ENCODE measurements at places on chromosomes 1 and 21.

DNA sequence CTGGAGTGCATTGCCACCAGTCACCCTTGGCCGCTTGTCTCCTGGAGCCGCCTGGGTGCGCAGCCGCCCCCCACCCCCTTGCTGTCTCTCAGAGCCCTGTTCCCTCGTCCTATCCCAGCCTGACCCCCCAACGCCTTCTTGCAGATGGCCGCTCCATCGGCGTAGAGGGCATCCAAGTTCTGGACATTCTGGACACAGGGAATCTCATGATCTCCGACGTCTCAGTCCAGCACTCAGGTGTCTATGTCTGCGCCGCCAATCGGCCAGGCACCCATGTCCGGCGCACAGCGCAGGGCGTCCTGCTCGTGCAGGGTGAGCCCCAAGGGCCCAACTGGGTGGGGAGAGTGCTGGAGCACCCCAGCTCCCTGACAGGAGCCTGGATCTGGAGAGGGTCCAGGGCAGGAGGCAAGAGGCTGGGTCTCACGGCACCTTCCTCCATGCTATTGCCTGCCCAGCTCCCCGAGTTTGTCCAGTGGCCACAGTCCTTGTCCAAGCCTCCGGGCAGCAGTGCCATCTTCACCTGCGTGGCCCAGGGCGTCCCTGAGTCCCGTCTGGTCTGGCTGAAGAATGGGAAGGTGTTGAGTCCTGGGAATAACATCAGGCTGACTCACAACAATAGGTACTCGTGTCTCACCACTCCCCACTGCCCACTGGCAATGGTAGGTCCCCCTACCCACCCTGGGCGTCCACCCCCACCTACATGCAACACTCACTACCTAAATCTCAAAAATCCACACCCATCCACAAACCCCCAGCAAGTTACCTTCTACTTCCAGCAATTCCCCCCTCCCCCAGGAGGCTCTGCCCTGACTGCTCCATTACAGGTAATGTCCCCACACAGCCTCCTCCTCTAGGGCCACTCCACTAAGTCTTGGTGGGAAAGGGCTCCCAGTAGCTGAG, 24.6 kb downstream of the SLC27A3 start:
- DNase-seq = no peak

- no peak for DNase-seq
Measured at GRCh38 chr1:43935711-43936427, 2.3 kb downstream of the ARTN start.

DNA sequence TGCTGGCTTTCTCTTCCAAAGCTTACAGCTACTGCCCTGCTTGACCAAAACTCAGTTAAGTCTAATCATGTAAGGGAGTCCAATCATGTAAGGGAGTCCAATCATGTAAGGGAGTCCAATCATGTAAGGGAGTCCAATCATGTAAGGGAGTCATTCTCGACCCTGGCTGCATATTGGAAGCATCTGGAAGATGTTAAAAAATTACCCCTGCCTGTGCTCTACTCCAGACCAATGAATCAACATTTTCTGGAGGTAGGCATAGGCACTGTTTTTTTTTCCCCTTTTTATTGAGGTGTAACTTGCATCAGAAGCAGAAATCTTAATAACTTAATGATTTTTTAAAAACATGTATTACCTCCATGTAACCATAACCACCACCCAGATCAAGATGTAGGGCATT, 9.4 kb downstream of the PIGP start:
- DNase-seq = no peak

GRCh38 chr1:9314111-9314510, 21.4 kb downstream of the SPSB1 start:
- DNase-seq = no peak

DNA sequence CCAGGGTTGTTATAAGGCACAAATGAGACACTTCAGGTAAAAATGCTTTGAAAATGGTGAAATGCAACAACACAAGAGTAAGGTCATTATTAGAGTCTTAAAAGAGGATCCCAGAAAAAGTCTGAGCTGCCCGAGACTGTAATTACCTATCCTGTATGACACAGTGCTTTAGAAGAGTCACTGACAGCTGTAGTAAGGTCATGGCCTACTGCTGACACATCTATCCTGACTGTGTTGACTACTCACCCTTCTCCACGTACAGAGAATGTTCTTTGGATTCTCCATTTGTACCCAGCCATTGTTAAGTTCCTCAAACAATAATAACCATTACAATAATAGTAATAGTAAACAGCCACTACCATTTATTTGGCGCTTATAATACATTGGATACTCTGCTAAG, 104.4 kb downstream of the CACHD1 start:
- no peak for DNase-seq

GRCh38 chr1:246012341-246012740, 494.7 kb downstream of the SMYD3 start:
- DNase-seq = peak; percentile 31

GRCh38 chr1:235136111-235136510, 7.5 kb upstream of the TOMM20 start:
- no peak for DNase-seq

GRCh38 chr1:156926175-156926574, 5.7 kb downstream of the LRRC71 start:
- DNase-seq = no peak

GRCh38 chr1:32388641-32389040, 5.6 kb downstream of the BSDC1 start:
- no peak for DNase-seq

GRCh38 chr1:33388805-33389771, 41.8 kb downstream of the PHC2 start:
- no peak for DNase-seq

- DNase-seq = no peak
Measured at GRCh38 chr1:151142411-151143056, 3.9 kb downstream of the SEMA6C start.

DNA sequence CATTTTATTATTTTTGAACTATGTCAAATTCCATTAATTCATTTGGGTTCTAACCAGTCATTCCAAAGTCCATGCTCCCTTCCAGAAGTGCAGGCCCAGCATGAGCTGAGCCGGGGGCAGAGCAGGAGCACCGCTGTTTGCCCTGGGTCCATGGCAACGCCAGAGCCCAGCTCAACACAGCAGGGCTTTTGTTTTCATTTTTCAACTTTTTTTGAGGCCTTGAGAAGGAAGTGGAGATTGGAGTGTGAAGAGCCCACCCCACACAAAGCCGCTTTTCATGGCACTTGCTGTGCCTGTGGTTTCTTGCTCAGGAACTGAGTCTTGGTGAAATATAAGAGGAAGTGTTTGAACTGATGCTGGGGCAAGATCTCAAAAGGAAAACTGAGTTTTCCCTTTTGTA, 13.2 kb upstream of the PRMT2 start:
- DNase-seq = no peak

- DNase-seq = no peak
Measured at GRCh38 chr1:157177733-157178394, 39.7 kb upstream of the ETV3 start.

- peak; percentile 80 for DNase-seq
Measured at GRCh38 chr1:52055066-52055865, at the start of gene TXNDC12. TSS of gene TXNDC12 (minus strand) at chr1:52055191. CDS start at chr1:52055096, 95 bp downstream.

DNA sequence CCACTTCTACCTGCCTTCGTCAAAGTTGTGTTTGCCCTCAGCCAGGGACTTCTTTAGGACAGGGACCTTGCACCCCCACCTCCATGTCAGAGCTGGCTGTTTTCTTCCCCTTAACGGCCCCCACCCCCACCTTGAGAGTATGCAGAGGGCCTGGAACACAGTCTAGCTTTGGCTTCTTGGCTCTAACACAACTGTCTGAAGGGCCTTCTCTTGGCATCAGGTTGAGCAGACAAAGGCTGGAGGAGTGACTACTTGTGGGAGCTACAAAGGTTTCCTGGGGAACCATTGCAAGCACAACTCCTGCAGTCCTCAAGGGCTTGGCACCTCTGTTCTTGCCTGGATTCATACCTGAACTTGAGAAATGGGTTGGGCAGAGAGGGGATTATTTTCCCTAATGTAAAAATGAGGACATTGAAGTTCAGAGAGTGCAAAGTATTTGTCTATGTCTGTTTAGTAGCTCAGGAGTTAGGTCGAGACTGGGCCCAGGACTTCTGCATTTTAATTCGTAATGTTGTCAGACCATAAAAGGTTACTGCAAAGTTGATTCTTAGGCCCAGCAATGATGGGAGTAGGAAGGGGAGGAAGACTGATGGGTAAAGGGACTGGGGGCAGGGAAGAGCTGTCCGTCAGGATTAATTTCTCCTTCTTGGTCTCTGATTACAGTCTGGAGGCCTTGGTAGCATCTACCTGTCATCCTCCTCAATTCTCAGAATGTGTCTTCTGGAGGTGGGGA, 2.6 kb downstream of the CYP4B1 start:
- no peak for DNase-seq

GRCh38 chr1:167837326-167837725, 76.6 kb downstream of the ADCY10 start:
- DNase-seq = no peak

- no peak for DNase-seq
Measured at GRCh38 chr1:175514387-175514953, 228.9 kb downstream of the TNR start.

DNA sequence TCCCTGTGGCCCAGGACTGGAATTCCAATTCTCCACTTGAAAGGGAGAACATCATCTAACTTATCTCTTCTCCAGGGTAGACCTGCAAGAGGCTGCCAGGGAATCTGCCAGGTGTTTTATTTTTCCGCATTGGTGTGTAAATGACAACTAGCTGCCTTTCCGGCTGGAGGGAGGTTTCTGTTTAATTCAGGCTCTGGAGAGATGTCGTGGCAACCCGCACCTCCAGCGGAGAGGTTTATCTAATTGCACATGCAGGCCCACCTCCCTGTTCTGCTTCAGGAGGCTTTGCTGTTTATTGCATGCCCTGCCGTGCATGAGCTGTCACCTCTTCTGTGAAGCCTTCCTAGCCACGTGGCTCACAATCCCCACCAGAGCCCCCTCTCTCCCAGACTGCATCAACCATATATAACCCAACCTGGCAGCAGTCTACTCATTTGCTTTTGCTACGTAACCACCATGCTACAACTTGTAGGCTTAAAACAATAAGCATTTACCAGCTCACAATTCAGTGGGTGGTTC, 151.6 kb downstream of the C1orf94 start:
- no peak for DNase-seq

DNA sequence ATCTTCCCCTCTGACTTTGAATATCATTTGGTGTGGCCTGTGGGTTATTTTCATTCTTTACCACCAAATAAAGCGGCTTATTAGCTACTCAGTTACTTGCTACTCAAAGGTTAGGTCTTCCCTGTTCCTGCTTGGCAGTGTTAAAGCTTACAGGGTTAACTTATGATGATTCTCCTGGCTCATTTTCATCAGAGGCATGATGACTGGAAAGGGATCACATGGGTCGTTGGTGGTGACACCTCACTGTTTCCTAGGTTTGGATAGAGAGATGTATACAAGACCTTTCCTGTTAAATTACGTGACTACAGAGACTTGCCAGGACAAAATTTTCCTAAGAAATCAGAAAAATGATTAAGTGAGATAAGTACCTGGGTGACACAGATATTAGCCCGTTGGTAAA, 27.4 kb downstream of the MRPS6 start:
- DNase-seq = no peak

GRCh38 chr1:11653101-11653860, 948 bp downstream of the FBXO2 start:
- DNase-seq = no peak

GRCh38 chr21:44949779-44950198, 10.0 kb downstream of the SLX9 start:
- peak; percentile 85 for DNase-seq

- DNase-seq = no peak
Measured at GRCh38 chr1:203828503-203828902, 32.9 kb upstream of the SNRPE start.

GRCh38 chr1:240094041-240094722, 2.5 kb downstream of the FMN2 start:
- no peak for DNase-seq

- no peak for DNase-seq
Measured at GRCh38 chr1:207888652-207889051, 22.3 kb downstream of the CD34 start.

DNA sequence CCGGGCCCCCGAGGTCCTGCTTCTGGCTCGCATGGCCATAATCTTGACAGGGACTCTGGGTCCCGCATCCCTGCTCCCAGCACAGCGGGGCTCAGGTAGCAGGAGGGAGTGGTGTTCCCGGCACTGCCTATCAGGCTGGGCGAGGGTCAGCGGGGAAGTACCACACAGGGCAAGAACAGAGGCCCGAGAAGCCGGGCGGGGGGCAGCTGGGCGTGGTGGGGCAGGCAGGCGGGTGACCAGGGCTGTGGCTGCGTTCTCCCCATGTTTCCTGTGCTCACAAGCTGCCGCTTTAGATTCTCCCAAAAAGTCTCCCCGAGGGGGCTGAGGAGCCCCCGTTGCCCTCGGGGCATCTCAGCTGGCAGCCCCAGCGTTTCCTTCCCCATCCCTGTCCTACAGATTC, 18.3 kb downstream of the ATAD3B start:
- DNase-seq = no peak

- DNase-seq = no peak
Measured at GRCh38 chr1:235865565-235866204, 1.0 kb downstream of the LYST start.

- no peak for DNase-seq
Measured at GRCh38 chr1:248054671-248055070, 8.0 kb downstream of the OR2L3 start.

- DNase-seq = no peak
Measured at GRCh38 chr1:200262326-200262965, 147.4 kb downstream of the ZNF281 start.

GRCh38 chr1:73517603-73518191, 680.3 kb downstream of the LRRIQ3 start:
- no peak for DNase-seq

DNA sequence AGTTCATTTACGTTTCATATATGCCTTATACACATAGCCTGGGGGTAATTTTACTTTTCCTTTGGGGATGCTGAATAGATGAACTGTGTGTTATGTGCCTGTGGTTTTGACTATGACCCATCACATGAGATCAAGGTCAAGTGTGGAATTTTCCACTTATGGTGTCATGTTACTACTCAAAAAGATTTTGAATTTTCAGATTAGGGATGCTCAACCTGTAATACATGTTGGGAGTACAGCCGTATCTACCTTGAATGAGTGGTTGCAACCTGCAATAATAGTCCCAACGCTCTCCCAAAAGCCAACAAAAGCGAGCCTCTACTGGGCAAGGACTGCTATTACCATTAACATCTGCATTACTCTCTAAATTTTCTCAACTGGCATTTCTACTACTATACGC, 68.5 kb upstream of the SDC3 start:
- DNase-seq = no peak

DNA sequence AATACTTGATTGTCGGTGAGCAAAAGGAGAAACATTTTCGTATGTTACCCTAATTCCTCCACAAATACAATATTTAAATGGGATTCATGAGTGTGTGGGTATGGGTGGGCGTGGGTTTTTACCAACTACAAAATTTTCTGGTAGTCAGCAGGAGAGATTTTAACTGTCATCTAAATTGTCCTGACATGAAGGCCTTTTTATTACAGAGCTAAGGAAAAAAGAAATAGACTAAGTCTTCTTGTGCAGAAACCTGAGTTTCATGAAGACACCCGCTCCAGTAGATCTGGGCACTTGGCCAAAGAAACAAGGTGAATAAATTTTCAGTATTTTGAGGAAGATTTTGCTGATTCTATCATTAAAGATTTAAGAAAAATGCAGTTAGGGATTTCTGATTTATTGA, 752 bp downstream of the RGS18 start:
- DNase-seq = no peak

GRCh38 chr1:112264553-112264952, 131.5 kb upstream of the CTTNBP2NL start:
- DNase-seq = no peak

GRCh38 chr1:119217309-119217828, 76.9 kb upstream of the WARS2 start:
- no peak for DNase-seq
